HuH-7 (cell line): ENCODE measurements at places on chromosomes 11 and 22.

GRCh38 chr11:13008061-13008435 lies 1.1 kb upstream of the RASSF10 start:
- DNase-seq = peak; percentile 34

DNA sequence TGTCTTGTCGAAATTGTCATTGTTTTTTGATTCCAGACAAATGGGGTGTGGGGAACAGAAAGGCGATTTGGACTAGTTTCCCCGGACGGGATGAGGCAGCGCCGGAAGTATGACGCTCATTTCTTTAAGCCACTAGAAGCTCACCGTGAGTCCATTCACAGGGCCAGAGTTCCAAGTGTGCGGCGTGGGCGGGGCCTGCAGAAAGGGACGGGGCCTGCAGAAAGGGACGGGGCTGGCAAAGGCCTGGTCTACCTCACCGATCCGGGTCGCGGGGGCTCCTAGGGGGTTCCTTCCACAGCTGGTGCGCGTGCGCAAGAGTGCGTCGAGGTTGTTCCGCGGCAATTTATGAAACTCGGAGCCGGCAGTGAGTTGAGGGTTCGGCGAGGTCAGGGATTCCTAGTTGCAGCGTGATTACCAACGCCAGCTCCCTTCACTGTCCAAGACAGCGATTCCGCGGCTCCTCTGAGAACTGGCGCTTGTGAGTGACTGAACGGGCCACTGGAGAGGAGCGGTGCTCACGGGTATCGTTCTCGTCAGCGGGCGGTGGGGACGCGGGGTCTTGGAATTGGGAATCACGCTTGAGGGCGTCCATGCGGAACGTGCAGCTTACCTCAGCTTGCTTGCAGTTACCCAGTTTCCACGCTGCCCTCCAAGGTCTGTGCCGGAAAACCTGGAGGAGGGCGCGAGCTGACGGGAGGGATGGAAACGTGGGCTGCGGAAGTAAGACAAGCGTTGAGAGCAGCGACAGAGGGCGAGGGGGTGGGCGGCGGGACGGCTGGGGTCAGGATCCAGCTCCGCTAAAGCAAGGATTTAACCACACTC lies at the start of gene ZNF215:
ZNF215 (plus strand) TSS at position 219 of the 822 bp plus-strand sequence. CDS start 5,847 bp downstream, outside the sequence.
- DNase-seq = peak; percentile 80

DNA sequence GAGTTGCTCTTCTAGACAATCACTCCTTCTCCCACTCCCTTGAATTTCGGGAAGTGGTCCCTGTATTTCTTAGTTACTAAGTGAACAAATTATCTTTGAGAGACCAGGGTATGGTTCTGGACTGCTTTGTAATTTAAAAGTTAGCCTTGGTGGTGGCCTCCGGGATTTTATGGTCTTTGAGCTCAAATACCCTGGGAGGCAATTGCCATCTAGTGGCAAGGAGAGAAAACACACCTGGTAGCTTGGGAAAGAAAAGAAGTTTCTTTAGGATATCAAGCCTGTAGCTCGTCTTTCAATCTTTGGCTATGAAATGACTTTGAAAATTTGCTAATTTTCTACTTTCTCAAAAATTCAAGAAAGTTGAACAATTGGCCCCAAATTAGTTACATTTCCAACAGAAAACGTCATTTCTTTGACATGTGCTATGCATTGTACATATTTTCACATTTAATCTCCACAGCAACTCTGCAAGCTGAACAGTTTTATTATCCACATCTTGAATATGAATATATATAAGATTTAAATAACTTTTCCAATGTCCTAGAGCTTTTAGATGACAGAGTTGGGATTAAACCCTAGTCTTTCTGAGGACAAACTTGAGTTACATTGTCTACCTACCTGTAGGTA lies 39.1 kb downstream of the MMP27 start:
- peak; percentile 45 for DNase-seq

GRCh38 chr22:35620624-35621251 lies 3.6 kb upstream of the MB start:
- DNase-seq = no peak

DNA sequence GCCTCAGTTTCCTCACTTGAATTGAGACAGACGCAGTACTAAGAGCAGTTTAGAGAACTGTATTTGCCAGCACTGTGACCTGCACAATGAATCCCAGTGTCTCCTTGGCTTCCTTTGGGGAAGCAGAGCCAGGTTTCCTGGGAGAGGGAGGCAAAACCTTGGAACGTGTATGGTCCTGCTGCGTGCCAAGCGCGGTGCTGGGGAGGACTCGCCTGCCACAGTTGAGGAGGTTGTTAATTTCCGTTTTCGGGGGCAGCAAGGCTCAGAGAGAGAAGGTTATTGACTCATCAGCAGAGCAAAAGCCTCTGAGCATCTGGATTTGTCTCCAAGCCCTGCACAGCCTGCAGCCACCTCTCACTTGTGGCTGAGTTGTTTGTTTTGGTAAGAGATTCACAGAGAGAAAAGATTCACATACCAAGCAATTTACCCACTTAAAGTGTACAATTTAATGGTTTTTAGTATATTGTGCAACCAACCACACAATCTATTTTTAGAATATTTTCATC lies 10.8 kb downstream of the SYT12 start:
- DNase-seq = no peak

DNA sequence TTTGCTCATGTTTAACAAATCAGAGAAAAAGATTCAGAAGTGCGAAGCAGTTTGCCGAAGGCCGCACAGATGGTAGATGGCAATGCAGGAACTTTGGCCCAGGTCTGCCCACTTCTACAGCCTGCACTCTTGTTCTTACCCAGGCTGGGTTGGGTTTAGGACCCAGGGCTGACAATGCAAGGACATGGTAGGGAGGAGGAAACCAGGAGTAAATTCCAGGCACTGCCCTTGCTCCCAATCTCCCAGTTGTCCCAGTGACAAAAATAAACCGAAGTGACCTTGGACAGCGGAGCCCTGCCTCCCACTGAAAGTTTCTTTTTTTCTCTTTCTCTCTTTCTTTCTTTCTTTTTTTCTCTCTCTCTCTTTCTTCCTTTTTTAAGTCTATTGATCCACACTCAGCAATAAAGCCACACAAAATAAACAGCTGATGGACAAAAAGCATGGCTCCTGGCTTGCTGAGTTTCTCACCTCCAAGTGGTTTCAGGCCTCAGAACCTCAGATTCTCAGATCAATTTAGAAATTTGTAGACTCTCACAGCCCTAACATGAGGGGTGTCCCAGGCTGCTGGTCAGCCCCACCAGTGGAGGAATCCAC lies 33.5 kb upstream of the FCHSD2 start:
- peak; percentile 54 for DNase-seq

- no peak for DNase-seq
These were observed 45.4 kb downstream of the GGTLC2 start for GRCh38 chr22:22689621-22690345.

- DNase-seq = no peak
These were observed 1288.6 kb upstream of the CNTN5 start for GRCh38 chr11:97732011-97732632.

GRCh38 chr11:109018639-109019038 lies 353.8 kb downstream of the DDX10 start:
- no peak for DNase-seq

DNA sequence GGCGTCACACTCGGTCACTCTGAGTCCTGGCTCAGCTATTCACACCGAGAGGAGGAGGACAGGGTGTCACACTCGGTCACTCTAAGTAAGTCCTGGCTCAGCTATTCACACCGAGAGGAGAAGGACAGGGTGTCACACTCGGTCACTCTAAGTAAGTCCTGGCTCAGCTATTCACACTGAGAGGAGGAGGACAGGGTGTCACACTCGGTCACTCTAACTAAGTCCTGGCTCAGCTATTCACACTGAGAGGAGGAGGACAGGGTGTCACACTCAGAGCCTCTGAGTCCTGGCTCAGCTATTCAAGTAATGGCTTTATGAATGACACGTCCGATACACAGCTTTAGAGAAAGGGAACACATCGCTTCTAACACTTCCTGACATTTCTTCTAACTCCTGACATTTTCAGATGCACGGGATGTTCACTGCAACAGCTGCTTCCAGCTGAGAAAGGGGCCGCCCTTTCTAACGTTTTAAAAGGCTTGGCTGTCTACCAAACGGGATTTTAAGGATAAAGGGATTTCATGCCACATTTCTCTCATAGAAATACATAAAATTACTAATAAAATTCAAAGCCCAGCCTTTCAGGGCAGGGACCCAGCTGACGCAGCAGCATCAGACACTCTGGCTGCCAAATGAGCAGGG lies 28.1 kb downstream of the DRD4 start:
- no peak for DNase-seq

GRCh38 chr22:24768537-24769374 lies 5.8 kb downstream of the PIWIL3 start:
- peak; percentile 79 for DNase-seq

GRCh38 chr11:71080239-71081097 lies 171.9 kb downstream of the SHANK2 start:
- peak; percentile 93 for DNase-seq

DNA sequence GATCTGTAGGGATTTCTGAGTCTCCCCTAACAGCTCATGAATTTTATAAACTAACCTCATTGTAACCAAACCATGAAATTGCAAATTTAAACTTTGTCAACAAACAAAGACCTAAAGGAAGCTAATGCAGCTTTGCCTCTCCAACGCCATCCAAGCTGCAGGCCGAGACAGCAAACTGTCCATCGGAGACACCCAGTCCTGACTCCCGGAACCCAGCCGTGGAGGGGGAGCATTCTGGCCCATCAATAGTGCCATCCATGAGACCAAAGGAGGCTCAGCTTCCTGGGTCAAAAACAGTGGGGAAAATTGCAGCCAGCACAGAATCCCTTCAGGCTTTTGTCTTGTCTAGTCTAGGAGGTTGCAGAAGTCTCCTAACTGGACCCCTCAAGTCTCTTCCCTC lies 147.6 kb upstream of the OPCML start:
- DNase-seq = no peak

GRCh38 chr22:20205964-20206708 lies 55.3 kb upstream of the CCDC188 start:
- DNase-seq = no peak

DNA sequence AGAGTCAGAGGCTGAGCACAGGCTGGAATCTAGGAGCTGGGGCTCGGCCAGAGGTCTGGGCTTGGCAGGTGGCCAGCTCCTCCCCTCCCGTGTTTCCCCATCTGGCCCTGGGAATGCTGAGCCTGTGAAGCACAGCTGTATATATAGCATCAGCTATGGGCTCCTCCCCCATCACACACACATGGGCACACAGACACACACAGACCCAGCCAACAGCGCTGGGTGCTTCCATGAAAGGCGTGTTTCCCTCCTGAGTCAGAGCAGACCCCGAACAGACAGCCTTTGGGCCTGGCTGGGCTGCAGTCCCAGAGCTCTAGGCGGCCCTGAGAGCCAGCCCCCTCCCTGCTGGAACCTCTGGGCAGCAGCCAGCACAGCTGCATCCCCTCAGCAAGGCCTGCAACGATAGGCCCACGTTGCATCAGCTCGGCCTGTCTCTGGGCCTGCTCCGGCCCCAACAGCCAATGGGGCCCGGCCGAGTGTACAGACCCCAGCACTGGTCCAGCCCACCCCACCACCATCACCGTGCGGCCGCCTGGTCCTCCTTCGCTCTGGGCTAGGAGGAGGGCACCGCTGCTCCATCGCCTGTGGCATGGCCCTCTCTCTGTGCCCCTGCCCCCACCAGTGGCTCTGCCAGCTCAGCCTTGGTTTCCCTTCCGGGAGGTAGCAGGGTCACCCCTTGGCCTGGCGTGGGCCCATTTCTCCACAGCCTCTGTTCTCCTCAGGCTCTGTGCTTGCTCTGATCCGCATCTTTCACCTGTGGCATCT lies 7.6 kb upstream of the SERPINH1 start:
- DNase-seq = no peak

GRCh38 chr11:116787786-116788486 lies at the start of gene ZPR1:
Gene ZPR1, minus strand, starts transcription at chr11:116788023. Its CDS starts 33 bp downstream, at chr11:116787990.
- peak; percentile 87 for DNase-seq

- no peak for DNase-seq
These were observed 946.0 kb downstream of the FAM181B start for GRCh38 chr11:81787584-81788049.

DNA sequence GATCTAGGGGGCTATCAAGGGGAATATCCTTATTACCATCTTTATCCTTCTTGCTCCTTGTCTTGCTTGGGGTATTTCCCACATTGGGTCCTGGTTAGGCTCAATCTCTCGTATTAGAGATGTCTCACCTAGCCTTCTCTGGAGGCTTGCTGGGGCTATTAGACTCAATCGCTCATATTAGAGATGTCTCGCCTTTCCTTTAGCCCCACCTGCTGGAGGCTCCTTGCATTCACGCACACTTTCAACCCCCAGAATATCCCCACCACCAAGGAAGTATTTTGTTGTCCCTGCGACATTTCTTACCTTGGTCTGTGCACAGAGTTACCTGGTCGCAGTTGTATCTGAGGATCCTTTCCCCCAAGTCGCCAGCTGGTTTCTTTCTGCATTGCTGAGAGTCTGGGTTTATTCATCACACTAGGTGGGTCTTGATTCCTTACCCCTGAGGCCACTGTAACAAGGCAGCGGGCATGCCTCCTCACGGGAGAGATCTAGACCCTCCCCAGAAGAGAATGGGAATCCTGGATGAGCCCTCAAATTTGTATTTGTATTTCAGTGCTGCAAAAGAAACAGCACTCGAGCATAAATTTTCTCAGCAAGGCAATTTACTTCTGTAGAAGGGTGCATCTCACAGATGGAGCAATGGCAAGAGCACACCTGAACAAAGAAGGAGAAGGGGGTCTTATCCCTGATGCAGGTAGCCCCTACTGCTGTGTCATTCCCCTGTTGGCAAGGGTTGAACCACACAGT lies 15.9 kb upstream of the HYLS1 start:
- DNase-seq = peak; percentile 68

- no peak for DNase-seq
These were observed 734 bp downstream of the C11orf58 start for GRCh38 chr11:16738947-16739815.

GRCh38 chr11:112453601-112454577 lies 193.2 kb upstream of the PLET1 start:
- peak; percentile 58 for DNase-seq

DNA sequence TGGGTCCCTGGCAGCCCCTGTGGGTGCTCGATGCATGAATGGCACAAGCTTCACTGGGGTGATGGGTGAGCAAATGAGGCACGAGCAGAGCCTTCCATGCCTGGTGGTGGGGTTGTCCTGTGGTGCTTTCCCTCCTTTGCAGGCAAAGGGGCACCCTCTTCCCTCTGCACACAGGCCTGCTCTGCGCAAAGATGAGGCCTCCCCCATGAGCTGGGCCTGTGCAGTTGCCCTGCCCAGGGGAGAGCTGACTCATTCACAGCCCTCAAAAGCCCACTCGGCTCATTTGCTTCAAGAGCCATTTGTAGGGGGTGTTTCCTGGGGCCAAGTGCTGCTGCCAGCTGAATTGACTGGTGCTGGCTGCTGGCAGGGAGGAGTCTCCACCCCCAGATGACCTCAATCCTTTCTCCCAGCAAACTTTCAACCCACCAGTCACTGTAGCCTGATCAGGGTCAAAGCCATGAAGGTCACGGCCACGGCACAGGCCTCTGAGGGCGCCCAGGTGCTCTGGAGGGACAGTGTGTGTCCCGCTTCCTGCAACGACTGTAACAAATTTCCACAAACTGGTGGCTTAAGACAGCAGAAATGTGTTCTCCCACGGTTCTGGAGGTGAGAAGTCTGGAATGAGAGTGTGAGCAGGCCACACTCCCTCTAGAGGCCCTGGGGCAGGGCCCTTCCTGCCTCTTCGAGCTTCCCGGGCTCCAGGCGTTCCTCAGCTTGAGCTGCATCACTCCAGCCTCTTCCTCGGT lies 48.8 kb upstream of the ANO1 start:
- DNase-seq = no peak
